GM23248 (cell line): ENCODE measurements at places on chromosomes 12 and 14. TPM values are rescaled to one million over a fixed set of nuclear protein-coding genes. Genes with fewer than 3 reads are reported as not detected.

GRCh38 chr14:50260072-50260471 lies 28.7 kb upstream of the SOS2 start:
- no peaks in the 10 kb centered on the region for H3K4me1 ChIP-seq
- no peaks in the 10 kb centered on the region for H3K36me3 ChIP-seq
- H3K27me3 ChIP-seq, result no peaks in the 10 kb centered on the region

DNA sequence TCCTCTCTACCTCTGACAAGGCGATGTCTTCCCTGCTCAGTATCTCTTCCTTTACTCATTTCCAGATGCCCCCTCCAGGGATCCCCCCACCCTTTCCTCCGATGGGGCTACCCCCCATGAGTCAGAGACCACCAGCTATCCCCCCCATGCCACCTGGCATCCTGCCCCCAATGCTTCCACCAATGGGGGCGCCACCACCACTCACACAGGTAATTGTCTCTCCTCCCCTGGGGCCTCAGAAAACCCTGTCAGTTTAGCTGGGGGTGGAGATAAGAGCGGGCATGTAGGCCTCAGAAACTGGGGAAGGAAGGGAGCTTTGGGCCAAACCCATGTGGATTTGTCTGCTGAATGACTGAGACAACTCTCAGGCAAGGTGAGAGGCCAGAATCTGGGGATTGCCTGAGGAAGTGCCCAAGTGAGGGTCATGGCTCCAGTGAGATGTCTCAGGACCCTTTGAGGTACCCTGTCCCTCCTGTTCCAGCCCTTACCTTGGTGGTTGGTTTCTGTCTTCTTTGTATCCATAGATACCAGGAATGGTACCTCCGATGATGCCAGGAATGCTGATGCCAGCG lies 8.1 kb downstream of the PRPF40B start:
- H3K27me3 ChIP-seq, result no peaks in the 10 kb centered on the region
- H3K4me3 ChIP-seq, result no peak overlapping the region
- H3K27ac ChIP-seq, result no peak overlapping the region
- H3K36me3 ChIP-seq, result no peaks in the 10 kb centered on the region

DNA sequence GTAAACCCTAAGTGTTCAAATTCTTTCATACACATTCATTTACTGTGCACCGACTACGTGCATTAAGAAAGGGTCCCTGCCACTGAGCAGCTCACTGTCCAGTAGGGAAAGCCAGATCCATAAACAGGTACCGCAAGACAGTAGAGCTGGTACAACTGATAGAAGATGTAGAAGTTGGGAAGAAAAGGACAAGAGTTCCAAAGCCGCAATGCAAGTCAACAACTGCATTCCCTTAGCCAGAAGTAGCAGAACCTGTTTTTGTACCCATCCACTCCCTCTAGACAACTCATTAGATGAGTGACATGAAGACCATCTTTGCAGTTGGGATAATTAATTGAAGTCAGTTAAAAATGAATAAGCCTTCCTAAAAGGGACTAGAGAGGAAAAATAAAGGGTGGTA lies 1.3 kb downstream of the SENP1 start:
- DNase-seq, result no peak
- H3K27ac ChIP-seq, result no peak overlapping the region
- H3K4me3 ChIP-seq, result peak overlapping the region; percentile 86
- H3K36me3 ChIP-seq, result no peaks in the 10 kb centered on the region

DNA sequence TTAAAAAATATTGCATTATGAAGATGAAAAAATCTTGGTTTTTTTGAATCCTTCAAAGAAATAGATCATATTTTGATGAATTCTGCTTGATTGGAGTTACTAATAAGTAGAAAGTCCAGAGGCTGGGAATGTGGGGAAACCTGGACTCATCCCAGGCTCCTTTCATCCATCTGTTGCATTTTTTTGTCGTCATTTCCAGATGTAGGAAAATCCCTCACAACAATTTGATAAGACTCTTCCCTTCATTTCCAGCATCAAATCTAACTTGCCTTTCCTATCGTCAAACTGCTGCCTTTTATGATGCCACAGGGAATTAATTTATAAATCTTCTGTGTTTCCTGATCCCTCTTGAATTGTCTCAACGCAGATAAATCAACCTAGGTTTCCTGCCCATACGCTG lies 211.6 kb downstream of the FBXL14 start:
- H3K27me3 ChIP-seq, result no peaks in the 10 kb centered on the region
- no peak for DNase-seq
- no peaks in the 10 kb centered on the region for H3K4me1 ChIP-seq

DNA sequence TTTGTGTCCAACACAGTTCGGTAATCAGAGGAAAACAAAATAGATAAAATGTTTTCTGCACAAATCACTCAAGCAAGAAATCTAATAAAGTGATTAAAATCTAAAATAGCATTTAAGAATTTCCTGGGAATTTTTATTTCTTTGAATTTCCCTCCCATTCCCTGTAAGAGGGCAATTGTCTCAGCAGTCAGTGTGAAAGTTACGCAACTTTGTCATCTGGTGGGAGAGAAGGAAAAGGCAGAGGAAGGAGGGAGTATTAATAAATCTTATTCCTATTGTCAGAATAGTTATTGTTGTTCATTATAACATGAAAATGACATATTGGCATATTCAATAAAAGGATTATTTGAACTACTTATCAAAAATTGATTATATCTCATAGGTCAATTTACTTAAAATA lies 464.9 kb downstream of the PRKD1 start:
- no peak overlapping the region for H3K27ac ChIP-seq
- H3K36me3 ChIP-seq, result no peaks in the 10 kb centered on the region
- H3K27me3 ChIP-seq, result no peaks in the 10 kb centered on the region
- H3K4me1 ChIP-seq, result peaks cover 8% of the 10 kb centered on the region; the same call in 1 of the 2 replicates
- H3K4me3 ChIP-seq, result no peak overlapping the region

- H3K27me3 ChIP-seq, result no peaks in the 10 kb centered on the region
- H3K36me3 ChIP-seq, result no peaks in the 10 kb centered on the region
- DNase-seq, result no peak
- no peak overlapping the region for H3K4me3 ChIP-seq
Measured at GRCh38 chr12:21980544-21980943, 39.3 kb upstream of the ABCC9 start.

Gene TAS2R50
- total RNA-seq, result 0.32 TPM in 1 of 2 replicates, not detected in the other

Gene SLC22A17
- 32.8 and 42.3 TPM in 2 replicates for total RNA-seq

Gene OR2AP1
- total RNA-seq, result not detected in 2 replicates
